CD14-positive monocyte (primary cell): ENCODE measurements at places on chromosomes 4 and X.

DNA sequence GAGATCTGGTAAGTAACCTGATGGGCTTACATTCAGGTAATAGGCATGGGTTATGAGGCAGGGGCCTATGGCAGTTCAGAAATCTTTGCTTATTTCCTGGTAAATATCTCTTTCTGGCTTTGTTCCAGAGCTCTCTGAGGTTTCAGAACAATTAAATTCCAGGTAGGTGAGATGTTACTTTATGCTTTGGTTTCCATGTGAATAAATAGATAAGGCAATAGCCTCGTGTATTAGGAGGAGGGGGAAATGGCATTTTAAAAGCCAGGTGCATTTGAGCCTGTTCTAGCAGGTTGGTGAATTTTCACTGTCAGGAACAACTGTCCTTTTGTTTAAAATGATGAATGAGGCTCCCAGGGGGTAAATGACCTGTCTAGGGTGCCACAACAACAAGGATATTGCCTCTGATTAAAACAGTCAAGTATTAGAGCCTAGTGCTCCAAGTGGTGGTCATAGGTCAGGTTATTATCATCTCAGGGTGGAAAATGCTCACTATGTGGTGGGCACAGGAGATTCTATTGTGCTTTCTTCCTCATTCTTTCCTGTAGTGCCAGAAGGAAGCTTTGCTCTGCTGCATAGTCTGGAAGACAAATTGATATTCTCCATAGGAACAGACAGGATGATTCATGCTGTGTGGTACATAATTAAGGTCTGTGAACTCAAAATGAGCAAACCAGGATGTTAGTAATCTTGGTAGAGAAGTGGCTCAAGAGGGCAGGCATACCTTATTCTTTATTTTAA, 296.2 kb downstream of the INPP4B start:
- DNase-seq, result no peak

DNA sequence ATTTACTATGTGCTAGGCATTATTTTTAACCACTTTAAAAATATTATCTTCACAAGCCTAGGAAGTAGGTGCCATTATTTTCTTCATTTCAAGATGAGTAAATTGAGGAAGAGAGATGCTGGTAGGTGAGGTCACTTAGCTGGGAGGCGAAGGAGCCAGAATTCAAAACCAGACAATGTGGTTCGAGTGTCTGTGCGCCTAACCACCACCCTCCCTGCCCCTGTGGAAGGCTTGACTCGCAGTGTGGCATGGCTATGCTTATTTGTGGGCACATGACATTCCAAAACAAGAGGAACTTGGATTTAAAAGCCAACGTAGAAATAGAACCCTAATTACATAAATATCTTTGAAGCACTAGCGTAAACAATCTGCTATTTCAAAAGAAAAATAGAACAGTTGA, 226.6 kb upstream of the PITX2 start:
- no peak for DNase-seq

GRCh38 chr4:38120772-38121171, 160.6 kb downstream of the PTTG2 start:
- no peak for DNase-seq

DNA sequence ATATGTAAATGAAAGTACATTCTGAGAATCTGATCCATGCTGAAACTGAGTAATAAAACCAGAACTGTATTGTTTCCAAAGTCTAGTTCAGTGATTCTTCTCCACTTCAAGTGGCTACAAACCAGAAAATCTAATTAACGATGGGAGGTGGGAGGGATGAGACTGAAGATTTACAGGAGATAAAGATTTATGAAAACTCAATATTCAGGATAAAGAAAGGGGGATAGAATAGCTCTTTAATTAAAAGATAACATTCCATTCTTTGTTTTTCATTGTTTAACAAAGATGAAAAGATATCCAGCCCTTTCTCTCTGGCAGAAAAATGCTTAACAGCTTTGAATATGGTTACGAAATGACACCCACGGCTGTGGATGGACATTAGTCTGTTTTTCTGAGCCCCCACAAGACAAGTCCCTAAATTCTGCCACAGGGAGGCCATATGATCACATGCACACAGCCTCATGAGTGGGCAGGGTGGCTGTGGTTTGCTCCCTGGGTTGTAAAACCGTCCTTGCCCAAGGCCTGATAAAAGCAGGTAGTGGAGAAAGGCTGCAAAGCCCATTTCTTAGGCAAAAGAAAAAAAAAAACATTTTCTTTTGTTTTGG, 36.4 kb downstream of the TMEM150C start:
- no peak for DNase-seq

GRCh38 chr4:108030332-108030731, 40.6 kb downstream of the HADH start:
- DNase-seq, result no peak

- DNase-seq, result peak; percentile 44
Measured at GRCh38 chrX:22056235-22056634, 24.1 kb downstream of the PHEX start.

DNA sequence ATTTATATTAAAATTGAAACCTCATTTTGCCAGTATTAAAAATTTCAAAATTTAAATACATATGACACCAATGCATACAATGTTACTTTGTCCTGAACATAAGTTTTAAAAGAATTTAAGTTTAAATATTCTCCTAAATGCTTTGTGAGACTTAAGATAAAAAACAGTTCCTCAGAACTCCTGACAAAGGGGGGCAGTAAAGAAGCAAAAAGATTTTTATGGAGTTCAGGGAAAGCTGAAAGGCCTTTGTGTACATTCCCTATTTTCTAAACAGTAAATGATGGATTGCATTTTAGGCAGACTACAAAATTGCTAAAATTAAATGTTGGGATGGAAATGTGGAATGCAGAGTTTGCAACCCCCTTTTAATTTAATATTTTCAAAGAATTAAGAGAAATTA, 81.7 kb downstream of the SNCA start:
- DNase-seq, result no peak

DNA sequence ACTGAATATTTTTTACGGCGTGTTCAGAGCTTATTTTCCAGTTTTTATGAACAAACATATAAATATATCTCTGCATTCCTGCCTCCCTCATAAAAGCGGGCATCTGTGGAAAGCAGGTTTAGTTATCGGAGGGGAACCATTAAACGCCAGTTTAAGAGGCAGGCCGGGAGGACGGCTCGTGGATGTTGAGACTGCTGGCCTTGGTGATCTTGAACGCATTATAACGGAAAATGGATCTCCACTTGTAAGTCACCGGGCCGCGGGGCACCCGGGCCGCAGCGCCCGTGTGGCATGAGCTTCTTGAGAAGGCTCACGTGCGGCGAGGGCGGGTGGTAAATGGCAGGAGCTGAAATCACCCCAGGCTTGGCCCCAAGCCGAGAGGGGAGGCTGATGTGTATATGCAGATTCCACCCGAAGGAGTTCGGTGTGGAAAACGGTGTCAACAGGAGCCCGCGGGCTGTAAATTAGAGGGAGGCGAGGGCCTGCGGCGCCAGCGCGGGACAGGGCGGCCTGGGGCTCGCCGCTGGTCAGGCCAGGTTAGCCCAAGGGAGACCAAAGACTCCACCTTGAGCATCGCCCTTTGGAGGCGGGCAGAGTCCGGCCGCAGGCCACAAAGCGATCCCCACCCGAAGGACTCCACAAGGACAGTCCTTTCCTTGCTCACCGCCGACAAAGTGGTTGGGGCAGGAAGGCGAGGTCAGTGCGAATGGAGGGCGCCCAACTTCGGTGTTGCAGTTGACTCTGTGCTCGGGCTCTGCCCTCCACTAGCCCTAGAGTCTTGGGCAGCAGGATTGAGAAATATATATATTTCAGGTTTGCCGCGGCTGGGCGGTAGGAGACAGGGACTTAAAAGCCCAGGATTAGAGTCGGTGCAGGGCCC, 1.3 kb upstream of the HAND2 start:
- no peak for DNase-seq

DNA sequence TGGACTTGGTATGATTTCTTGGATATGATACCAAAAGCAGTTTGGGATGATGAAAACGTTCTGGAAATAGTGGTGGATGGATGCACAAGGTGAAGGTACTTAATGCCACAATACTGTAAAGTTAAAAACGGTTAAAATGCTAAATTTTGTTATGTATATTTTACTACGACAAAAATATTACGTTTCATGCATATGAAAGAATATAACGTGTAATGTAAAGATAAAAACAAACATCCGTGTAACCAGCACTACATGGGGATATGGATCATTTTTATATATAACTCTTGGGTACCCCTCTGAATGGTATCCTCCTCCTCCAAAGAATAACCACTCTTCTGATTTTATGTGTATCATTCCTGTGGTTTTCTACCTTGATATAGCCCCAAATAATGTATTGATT, 862 bp upstream of the CENPU start:
- DNase-seq, result no peak

DNA sequence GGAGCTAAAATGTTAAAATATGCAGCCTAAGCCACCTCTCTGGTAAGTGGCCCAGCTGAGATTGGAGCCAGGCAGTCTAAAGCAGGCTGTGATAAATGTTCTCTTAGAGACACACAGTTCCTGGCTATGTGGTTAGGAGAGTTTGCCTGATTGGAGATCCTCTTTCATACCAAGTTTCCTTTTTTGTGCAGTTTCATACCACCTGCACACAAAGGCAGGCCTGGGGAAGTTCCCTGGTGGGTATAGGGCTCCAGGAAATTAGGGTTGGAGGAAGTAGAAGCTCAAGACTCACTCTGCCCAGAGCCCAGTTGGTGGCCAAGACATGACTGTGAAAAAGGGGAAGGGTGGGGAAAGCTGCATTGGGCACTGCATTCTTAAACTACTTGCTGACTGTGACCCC, 16.9 kb downstream of the CYBB start:
- DNase-seq, result peak; percentile 82

GRCh38 chr4:123427951-123428350, 31.4 kb downstream of the SPRY1 start:
- DNase-seq, result no peak

DNA sequence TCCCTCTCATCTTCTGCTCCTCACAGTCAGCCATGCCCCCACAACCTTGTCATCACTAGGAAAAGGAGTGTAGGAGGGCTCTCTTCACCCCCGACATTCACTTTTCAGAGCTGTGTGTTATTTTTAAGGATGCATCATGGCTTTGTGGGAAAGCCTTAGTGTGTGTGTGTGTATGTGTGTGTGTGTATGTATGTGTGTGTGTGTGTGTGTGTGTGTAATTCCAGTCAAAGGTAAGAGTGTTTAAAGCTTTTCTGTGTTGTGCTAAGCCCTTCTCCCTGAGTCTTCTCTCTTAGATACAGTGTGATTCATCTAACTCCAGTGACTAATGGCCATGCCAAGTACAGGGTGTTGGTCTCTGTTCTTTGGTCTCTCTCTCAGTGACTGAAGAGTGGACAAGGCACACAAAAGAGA, 76.6 kb downstream of the CHIC2 start:
- no peak for DNase-seq

DNA sequence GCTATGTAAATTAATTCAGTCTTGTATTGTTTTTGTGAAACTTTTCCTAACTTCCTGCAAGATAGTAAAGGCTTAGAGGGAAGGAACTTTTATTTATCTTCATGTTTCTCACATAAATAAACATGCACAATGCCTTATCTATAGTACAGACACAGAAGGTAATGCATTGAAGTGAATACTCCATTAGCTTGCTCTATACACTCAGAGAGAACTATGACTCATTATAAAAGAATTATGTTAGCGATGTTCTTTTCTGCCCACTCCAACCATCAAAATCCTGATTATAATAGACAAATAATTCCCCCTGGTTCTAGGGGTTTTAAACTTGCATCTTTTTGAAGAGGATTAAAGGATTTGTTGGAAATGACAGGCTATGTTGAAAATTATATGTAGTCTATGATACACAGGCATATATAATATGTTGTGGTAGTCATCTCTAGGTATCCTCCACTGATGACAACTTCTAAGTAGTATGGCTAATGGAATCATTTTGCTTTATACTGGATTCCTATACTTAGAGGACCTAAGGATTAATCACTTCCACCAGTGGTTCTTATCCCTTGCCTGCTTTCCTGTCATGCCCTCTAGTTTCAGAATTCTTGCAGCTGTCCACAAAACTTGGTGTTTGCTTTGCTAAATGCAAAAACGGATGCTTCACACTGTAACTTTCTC, 115.7 kb downstream of the NDST4 start:
- no peak for DNase-seq

DNA sequence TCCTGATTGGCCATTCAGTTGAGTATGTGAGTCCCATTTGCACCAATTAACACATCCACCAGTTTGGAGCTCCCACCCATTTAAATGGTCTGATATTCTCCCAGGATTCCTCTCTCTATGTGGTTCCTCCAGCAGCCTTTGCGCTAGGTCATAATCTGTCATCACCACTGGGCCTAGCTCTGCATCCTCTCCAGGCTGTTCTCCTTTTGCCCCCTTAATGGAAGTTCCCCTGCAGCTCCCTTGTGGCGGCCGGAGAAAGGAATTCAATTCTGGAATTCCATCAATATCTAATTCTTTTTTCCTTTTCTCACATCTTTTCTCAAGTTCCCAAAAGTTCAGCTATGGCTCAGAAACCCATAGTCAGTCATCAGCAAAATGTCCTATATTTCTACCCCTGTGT, 2184.4 kb upstream of the AGA start:
- no peak for DNase-seq

DNA sequence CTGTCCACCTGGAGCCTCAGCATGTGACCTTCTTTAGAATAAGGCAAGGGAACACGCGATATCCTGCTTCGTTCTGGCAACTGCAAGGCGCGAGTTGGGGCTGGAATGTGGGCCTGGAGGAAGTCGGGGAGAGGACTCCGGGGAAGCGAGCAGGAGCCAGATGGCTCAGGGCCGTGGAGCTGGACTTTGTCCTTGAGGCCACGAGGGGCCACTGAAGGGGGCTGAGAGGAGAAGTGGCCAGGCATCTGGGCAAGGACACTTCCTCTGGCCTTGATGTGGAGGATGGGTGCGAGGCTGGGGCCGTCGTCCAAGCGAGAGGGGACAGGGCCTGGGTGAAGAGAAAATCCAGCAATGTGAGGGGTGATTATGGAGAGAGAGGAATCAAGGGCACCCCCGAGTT, 12.2 kb upstream of the DUSP9 start:
- no peak for DNase-seq

- no peak for DNase-seq
Measured at GRCh38 chr4:9994246-9994847, 26.9 kb downstream of the SLC2A9 start.

DNA sequence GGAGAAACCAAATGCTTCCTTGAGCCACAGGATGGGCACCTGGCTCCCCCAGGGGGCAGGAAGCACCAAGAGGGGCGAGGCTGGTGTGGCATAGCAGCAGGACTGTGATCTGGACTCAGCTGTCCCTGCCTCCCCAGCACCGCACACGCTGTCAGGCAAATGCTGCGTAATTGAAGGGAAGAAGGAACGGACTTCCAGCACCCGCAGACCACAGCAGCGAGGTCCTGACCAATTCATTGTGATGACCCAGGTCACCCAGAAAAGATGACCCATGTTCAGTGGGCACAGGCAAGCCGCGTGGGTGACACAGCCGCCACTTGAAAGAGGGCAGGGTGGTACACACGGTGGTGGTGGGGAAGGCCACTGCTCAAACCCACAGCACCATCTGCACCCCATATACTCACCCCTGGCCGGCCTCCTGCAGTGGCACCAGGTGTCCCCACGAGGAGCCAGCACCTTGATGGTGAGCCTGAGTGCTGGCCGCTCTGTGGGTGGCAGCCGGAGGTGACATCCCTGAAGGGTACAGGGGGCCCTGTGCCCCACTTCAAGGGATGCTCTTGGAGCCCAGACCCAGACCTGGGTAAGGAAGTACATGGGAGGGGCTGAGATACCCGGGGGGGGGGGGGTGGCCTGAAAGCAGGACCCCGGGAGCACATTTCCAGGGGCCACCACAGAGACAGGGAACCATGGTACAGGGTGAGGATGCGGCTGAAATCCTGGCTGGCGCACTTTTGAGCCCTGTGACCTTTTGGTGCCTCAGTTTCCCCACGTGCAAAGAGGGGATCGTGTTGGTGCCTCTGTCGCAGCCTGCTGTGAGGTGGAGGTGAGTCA, 11.5 kb downstream of the NAT8L start:
- DNase-seq, result no peak
